Activated CD4-positive, alpha-beta T cell treated with anti-CD3 and anti-CD28 coated beads, Interleukin-2, amount 50 U/mL, for 48 hours (primary cell): ENCODE measurements at places on chromosomes 7 and 10.

DNA sequence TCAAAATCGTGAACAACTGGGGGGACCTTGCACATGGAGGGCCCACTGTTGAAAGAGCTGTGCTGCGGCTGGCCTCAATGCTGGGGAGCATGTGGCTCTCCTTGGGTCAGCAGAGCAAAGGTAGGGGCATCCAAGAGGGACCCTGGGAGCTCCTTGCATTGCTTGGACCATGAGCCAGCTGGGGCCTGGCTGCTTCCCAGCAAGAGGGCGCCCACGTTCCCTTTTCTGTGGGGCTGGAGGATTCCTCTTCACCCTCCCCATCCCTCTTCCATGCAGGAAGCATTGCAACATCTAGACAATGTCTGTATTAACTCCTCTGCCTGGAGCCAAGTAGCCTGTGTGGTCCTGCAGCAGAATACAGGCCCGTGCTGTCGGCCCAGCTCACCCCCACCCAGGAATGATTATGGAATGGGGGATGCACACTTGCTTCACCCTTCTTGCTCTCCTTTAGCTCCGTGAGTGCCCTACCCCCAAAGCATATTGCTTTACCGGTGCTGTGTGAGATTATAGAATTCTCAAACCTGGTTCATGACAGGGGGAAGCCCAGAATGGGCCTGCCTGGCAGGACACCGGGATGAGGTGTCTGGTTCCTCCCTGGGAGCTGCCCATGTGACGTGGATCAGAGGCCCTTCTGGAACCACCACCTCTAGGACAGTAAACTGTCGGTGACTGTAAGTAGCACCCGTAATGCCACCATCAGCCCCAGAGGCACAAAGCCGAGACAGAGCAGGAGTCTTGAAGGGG is 61.9 kb downstream of the SYPL1 start:
- no peak for DNase-seq

DNA sequence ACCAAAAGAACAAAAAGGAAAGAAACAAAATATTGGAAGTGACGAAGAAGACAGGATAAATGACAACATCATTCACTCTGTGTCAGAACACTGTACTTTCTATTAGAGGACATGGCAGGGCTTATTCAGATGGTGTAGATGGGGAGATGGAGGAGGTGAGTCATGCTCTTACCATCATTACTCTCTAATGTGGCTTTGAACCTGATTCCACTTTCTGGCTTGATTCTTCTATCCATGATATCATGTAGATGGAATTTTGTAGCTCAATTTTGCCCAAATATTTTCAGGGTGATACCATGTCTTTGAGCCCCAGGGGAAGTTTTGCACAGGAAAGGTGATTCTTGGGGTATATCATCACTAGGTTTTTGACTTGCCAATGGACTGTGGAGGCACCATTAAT is 91.7 kb downstream of the CFAP58 start:
- DNase-seq: no peak

DNA sequence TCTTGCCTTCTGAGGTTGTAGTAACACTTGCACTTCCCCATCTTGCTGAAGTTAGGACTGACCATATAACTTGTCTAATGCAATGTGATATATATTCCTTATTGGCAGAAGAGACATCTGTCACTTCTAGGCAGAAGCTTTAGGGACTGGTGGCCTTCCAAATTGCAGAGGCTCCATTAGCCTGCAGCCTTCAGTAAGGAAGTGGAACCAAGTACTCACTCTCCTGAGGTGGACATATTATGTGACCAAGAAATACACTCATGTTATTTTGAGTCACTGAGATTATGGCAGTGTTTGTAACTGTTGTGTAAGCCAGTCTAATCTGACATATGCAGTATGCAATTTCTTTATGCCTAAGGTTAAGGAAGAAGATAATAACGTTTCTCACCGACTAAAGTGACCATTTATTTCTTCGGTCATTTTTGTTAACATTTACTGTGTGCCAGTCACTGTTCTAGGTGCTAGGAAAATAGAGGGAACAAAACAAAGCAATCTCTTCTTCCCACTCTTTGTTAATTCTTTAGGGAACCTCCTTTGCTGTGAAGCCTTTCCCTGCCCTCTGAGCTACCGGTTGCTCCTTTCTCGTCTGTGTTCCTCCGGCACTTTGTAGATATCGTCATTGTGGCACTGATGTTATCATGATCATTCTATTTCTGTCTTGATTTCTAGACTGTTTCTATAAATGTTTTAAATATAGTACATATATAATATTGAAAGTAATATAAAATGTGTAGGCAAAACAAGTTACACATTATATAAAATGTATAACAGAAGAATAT is 52.9 kb upstream of the HBP1 start:
- DNase-seq: no peak

DNA sequence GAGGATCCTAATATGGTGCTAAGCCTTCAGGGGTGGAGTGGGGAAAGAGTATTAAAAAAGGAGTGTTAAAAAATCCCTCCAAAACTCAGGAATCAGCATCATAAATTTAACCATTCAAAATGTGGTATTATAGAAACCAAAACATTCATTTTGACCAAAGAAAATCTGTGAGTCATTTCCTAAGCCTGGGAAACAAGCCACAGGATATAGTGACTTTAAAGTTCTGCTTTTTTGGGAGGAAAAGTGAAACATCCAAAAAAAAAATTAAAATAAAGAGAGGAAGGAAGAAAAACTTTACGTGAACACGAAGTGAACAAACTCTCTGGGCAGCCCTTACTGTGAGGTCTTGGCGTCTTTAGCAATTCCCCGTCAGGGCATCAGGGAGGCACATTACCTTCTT is 74.0 kb upstream of the GSDME start:
- no peak for DNase-seq

- no peak for DNase-seq
Observed at GRCh38 chr10:124541076-124541903, 79.7 kb downstream of the LHPP start.

- no peak for DNase-seq
Observed at GRCh38 chr10:3932597-3933375, 147.8 kb upstream of the KLF6 start.

DNA sequence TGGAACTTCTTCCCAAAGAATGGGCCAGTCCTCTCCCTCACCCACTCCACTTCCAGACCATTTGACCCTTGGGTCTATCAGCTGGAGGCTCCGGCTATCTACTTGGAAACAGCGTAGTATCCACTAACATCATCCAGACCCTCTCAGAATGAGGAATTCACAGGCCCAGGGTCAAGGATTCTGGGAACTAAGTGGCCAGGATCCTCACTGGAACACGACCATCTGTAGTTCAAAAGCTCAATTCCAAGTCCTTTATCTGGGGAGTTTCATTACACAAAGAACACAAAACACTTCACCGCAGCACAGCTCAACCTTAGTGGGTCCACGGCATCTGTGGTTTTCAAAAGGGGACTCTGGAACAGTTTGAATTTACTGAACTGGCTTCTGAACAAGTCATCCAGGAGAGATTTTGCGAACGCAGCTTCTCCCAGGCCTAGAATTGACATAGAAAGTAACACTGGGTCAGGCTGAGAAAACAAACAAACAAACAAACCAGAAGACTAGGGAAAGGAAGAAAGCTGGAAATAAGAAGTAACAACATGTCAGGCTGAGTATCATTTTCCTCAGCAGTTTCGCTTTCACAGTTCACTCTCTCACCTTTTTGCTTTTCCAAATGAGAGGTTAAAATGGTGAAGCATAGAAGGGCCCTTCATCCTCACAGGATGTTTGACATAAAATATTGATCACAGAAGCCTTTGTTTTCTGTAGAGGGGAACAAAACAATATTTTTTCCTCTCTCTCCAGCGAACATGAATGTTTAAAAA is 57.6 kb upstream of the USP6NL start:
- DNase-seq: no peak

- no peak for DNase-seq
Observed at GRCh38 chr10:73131913-73132686, 21.8 kb downstream of the NUDT13 start.
